ENCODE measurements at places on chromosomes 6 and 20. TPM values are rescaled to one million over a fixed set of nuclear protein-coding genes. Genes with fewer than 3 reads are reported as not detected.

DNA sequence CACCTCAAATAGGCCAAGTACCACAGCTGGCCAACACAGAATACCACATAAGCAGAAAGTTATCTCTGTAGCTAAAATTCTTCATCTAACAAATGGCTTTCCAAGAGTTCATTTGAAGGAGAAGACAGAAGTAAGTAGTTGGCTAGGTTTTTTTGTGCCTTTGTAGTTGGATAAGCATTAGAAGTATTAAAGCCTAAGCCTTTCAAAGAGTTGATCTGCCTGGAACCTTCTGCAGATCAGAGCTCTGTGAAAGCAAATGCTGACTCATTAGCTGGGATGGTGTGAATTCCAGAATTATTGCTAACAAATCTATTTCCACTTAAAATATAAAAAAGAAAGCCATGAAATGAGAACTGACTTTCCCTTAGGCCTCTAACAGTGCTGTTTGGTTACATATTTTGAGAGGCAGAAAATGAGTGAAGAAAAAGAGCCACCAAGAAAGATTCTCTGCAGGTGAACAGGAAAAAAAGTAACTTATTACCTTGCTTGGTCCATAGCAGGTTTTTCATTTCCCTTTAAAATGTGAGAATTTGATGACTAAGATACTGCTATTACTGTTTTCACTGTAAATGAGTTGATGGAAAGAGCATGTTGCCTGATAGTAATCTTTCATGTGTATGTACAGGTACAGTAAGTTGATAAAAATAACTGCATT lies 763.2 kb upstream of the FLRT3 start:
- DNase-seq, result no peak

DNA sequence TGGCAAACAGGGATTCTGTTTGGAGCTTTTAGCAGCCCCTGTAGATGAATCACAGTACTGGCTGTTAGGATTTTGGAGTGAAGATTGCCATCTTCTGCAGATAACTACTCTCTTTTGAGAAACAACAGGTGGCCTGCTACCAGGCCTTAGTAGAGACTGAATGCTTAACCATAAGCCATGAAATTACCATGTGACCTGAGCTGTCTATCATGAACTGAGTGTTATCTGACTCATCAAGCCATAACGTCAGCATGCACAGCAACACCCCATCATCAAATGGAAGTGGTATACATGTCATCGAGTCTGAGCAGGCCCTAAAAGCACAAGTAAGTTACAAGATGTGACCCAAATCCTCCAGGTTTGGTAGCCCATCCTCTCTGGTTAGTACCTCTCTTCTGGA lies 132.6 kb downstream of the GPR63 start:
- DNase-seq, result no peak

DNA sequence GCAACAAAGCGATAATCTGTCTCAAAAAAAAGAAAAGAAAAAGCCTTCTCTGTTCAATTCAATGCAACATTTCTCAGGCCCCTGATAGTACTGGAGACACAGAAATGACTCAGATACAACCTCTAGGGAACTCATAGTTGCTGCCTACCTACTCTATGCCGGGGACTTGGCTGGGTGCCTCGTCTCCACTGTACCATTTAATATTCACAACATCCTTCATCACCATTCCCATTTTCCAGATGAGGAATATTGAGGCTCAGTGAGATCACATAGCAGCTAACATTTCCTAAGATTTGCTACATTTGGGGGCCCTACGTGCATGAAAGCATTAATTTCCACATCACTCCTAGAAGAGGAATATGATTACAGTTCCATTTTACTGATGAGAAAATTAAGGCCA lies 7.5 kb downstream of the NOL4L start:
- DNase-seq, result no peak

GRCh38 chr6:24680582-24680981 lies 13.7 kb downstream of the ACOT13 start:
- no peak for DNase-seq

- DNase-seq, result no peak
Measured at GRCh38 chr6:48144021-48144420, 33.0 kb upstream of the PTCHD4 start.

DNA sequence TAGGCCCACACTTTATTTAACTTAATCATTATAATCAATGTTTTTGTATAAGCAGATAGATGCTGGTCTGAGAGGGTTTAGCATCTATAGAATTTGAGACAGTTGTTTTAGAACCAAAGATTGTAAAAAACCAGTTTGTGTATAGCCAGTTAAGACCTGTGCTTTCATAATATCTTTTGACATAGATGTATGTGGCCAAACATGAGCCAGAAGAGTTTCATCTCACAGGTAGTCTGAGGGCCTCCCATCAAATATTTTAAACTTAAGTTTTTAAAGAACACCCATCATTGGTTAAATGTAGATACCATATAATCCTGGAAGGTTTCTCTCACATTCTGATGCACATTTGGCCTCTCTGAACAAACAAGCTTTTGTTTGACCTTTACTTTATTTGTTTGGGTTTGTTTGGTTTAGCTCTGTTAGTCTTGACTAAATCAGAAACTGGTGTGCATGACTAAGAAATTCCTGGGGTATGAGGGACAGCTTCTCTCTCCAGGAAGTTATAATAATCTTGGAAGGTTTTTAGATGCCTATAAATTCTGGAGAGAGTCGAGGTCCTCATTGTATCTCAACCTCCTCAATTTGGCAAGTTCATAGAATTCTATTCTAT lies 58.0 kb upstream of the TMEM200A start:
- no peak for DNase-seq

- DNase-seq, result no peak
Measured at GRCh38 chr6:29590218-29590808, 5.4 kb downstream of the OR2H2 start.

DNA sequence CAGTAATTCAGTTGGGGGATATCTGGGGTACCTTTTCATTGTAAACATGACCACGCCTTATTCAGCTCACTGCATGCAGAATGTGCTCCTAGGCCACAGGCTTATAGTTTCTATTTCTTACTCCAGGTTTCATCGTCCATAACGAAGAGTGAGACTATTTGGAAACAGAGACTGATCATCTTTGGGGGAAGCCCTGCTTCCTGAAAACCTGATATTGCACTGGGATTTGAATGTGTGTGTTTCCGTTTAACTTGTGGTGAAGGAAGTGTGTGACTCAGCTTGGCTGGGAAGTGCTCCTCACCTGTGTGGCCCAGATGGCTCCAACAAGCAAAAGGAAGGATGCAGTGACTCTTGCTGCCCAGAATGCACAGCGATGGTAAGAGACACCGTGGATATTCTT lies 19.6 kb upstream of the LTV1 start:
- DNase-seq, result no peak

GRCh38 chr6:105174512-105174911 lies 5.3 kb downstream of the POPDC3 start:
- no peak for DNase-seq

DNA sequence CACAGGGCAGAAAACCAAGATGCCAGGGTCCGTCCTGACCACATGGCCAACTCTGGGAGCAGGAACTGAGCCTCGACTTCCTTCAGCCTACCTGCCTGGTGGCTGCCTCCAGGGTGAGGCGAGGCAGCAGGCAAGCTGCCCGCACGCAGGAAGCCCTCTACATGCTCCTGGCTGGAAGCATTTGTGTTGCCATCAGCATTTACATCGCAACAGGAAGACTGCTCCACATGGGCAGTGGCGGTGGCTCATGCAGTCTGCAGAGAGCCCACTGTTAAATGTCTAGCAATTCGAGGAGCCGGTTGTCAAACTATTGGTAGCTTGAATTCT lies 233.8 kb downstream of the SYNDIG1 start:
- no peak for DNase-seq

DNA sequence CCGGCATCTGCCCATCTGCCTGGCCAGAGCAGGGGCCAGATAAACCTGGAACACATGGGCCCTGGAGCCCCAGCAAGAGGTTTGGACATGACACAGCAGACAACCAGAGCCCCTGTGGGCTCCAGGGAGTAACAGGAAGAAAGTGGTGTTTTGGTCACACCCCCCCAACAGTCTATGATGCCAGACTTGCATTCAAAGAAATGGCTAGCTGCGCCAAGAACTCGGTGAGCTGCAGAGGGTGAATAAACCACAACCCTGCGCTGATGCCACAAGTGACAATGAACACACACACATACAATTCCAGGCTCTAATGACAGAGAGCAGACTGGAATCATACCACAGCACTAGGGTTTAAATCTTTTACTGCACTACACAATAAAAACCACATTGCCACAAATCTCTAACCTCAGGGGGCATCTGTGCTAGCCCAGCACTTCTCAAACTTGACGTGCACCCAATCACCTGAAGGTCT lies 34.0 kb downstream of the TRERF1 start:
- DNase-seq, result no peak

DNA sequence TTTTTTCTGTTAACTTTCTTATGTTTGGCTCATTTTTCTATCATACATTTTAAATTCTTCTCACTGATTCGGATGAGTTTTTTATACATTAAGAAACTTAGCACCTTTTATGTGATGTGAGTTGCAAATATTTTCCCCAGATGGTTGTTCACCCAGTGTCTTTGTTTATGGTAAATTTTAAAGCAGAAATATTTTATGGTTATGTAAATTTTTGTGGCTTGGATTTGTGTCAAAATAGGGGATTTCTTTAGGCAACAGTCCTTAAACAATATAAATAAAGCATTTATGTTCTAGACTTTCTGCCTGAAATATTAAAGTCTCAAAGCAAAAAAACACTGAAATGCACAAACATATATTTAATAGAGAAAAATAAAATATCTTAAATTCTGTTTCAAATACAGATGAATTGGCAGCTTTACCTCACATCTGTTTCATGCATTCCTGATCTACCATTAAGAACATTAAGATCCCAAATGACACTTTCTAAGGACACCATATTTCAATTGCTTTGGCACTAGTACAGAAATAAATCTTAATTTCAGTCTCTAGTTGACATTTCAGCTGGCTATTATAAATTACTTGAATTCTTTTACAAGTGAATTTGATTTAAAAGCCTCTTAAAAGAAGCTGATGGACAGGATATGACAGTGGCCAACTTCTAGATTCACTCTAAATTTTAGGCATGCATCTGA lies 646.6 kb downstream of the HACE1 start:
- no peak for DNase-seq

- no peak for DNase-seq
Measured at GRCh38 chr20:35975576-35976373, 7.4 kb downstream of the CNBD2 start.

GRCh38 chr6:47187893-47188587 lies 121.7 kb downstream of the TNFRSF21 start:
- no peak for DNase-seq

DNA sequence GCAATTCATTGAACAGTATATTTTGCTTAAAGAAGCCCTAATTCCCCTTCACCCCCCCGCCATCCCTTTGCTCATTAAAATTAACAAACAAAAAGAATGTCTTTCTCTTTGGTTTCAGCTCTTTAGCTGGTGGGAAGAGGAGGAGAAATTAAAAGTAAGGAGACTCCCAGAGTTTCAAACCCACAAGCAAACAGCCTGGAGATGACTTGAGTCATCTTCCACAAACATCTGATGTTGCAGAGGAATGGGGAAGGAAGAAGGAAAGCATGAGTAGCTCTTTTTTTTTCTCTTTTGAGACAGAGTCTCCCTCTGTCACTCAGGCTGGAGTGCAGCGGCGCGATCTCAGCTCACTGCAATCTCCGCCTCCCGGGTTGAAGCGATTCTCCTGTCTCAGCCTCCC lies 189.6 kb downstream of the ADAT2 start:
- DNase-seq, result no peak

DNA sequence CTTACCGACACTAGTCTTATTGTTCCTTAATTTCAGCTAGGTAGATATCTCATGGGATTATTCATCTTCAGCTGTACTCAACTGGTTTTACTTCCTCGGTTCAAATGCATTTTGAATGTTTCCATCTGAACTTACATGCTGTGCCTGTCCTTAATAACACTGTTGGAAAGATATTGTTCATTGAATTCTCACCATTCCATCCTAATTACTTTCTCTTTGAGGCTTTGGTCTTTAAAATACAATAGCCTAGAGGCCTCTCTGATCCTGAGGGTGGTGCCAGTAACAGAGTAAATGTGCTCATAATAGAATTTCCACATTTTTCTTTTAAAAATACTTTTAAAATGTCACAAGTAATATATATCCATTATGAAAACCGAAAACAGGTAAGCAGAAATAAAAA lies 54.0 kb downstream of the IL20RA start:
- DNase-seq, result no peak

DNA sequence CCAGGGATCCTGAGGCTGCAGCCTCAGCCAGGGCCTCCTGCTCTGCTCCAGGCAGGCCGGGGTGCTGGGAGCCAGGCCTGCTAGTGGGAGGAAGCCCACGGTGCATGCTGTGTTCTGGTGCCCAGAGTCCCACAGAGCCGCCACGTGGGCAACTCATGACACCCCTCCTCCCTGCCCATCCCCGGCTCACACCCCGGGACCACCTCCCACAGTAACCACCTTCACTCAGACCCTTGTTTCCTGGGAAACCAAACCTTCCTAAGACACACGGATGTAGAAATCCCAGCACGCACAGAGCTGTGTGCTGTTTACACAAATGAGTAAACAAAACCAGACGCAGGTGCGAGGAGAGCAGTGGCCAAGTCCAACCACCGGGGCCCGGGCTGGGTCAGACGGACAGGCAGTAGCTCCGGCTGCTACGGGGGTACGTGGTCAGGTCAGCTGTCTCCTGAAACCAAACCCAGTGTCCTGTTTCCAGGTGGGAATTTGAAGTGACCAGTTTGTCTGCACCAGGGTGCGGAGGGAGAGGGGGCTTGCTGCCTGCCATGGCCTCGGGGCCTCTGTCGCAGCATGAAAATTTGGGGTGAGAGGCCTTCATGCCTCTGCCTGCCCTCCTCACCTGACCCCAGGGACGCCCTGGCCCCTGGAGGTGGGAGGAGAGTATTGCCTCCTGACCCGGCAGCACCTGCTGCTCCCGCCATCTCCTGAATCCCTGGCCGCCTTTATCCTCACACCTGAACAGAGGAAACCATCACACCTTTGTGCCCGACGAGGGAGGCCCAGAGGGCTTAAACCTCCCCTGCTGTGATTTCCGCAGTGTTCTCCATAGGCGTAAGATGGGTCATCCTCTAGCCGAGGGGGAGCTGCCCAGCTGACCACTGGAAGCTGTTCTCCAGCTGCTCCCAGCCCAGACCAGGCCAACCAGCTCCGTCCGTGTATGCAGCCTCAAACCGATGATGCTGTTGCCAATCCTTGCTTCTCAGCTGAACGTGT lies 52.0 kb upstream of the SMOC2 start:
- DNase-seq, result no peak

- no peak for DNase-seq
Measured at GRCh38 chr6:15150207-15150606, 95.7 kb upstream of the JARID2 start.

The SDHAF4 gene
- 17.7 TPM for total RNA-seq

The FAM209B gene
- total RNA-seq, result 0.47 TPM

The EPB41L1 gene
- total RNA-seq, result 14.6 TPM

The RNF39 gene
- total RNA-seq, result not detected

The NEDD9 gene
- total RNA-seq, result 28.1 TPM

The GSTA3 gene
- total RNA-seq, result not detected

The RAB22A gene
- total RNA-seq, result 6.6 TPM

The RRAGD gene
- total RNA-seq, result 123 TPM

The SLC17A4 gene
- not detected for total RNA-seq

The BPIFB2 gene
- not detected for total RNA-seq
